Naive thymus-derived CD8-positive, alpha-beta T cell (primary cell): ENCODE measurements at places on chromosomes 1 and 21.

DNA sequence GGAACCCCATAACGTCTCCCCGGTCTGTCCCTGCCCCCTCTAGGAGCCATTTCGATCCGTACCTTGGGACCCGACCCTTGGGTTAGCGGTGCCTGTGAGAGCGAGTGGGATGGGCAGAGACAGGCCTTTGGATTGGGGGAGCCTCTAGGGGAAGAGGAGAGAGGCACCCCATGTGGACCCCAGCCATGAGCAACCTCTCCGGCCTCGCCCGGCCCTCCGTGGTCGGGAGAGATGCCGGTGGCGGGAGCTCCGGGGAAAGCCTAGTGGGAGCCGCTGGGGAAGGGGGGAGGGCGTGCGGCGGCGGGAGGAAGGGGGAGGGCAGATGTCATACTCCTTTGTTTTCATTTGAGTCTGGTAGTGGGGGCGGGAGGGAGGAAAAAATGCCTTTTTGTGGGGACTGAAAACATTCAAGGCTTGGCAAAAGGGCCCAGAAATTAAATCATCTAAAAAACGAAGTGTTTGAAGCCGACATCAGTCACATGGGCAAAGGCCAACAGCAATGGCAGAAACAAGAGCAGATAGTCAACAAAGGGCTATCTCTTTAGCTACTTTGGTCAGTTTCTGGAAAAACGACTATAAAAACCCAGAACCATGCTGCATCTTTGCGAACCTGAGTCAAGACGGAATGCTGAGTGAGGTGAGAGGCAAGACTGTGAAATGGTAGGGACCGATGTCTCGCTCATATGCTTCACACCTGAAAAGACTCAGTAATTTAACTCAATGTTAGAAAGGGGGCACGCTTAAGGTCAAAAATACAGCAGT, 758 bp downstream of the PTBP2 start:
- DNase-seq = no peak

DNA sequence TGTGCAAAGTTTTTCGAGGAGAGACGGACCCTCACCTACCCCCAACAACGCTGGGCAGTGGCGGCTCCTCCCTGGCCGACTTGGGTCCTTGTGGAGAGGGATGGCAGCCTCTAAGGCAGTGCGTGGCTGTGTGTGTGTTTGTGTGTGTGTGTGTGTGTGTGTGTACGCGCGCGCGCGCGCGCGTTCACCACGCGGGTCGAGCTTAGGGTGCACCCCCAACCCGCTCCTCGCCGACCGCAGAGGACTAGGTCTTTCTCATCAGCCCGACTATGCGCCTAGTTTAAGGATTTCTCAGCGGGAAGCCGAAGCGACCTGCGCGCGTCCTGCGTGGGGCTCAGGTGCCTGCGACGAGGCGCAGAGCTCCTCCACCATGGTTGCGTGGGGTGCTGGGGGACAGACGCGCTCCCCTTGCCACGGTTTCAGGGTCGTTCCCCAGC, 940 bp downstream of the SOX13 start:
- DNase-seq = no peak

DNA sequence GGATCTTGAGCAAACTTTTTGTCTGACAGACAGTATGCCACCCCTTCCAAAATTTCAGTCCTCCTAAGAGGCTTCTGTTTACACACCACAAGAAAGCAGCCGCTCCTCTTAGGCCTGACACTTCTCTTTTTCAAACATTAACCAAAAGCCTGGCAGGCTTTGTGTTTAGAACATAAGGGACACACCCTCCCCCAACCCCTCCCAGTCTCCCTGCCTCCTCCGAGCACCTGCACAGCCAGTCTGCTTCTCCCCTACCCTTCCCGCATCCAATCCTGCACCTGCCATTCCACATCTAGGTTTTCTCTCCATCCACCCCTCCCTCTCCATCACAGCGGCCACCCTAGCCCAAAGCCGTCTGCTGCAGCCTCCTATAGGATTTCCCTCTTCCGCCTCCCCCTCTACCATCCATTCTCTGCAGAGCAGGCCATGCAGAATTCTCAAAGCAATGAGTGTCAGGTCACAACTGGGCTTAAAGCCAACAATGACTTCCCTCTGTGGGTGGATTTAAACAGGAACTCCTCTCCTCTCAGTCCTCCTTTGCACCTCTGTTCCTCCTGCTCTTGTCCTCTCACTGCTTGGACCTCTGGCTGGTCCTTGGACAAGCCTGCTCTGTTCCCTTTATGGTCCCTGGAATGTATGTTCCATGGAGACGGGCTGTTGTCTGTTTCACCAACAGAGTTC, 478.2 kb downstream of the NPHP4 start:
- no peak for DNase-seq

- DNase-seq = no peak
Observed at GRCh38 chr1:225612287-225612686, 40.6 kb downstream of the ENAH start.

DNA sequence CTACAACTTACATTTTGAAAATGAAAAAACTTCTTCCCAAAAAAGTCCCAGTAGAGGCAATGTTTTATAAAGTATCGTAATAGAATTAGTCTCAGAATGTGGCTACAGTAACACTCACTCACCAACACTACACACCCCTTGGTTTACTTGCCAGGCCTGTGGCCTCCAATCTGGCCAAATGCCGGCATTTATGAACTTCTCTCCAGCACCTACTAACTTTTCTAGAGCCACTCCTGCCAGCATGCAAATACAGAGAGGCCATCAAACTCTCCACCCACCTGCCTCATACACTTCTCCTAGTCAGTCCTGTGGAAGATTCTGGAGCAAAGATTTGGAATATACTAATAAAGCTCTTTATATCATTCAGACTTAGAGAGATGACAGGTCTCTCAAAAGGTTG, 32.3 kb downstream of the STPG1 start:
- DNase-seq = no peak

GRCh38 chr1:62716397-62716796, 28.2 kb upstream of the DOCK7 start:
- DNase-seq = no peak

GRCh38 chr1:234967121-234967520, 161.5 kb downstream of the TOMM20 start:
- DNase-seq = no peak

DNA sequence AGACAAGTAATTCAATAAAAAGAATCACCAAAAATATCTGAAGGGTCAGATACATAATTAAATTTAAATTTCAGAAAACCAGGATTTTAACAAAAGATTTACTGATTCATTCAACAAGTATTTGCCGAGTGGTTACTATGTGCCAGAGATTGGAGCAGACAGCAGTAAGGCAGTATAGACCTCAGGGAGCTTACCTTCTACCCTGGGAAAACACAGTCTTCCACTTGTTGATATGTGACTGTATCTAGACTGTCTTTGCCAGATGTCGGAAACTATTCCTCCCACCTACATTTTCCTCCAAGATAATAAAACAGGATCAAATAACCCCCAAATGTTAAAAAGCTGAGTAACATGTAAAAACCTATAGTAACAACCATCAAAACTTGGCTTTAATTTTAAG, 6.2 kb downstream of the HNRNPR start:
- no peak for DNase-seq

DNA sequence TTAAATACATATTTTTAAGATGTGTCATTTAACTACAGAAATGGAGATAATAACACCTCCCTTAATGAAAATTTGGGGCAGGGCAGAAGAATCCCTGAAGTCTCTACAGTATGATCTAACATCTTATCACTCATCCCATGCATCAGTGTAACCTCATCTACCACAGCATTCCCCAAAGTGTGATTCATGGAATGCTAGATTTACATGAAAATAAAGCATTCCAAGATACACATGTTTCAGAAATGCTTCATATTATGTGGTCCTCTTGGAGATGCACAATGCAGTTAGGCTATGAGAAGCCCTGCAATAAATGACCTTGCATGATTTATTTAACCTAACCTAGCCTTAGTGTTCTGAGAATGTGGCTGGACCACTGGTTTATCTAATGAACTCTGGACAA, 166.9 kb upstream of the SYT6 start:
- DNase-seq = no peak

- no peak for DNase-seq
Observed at GRCh38 chr1:204726478-204726877, 40.9 kb upstream of the LRRN2 start.

GRCh38 chr1:225942574-225942973, 1.6 kb upstream of the LEFTY2 start:
- no peak for DNase-seq

DNA sequence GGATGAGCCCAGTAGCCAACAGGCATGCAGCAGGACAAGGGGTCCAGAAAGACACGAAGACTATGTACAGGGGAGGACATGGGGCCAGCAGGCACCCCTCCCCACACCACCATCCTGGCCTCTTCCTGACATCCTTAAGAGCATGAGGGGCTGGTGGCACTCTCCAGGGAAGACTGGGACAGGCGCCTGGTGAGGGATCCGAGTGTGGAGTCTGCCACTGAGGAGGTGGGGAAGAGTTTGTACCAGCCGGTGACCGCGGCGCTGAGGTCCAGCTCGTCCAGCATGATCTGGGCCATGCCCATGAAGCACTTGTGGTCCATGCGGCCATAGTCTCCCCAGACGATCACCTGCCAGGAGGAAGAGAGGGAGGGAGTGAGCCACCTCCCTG, 39.1 kb downstream of the RIMS3 start:
- DNase-seq = no peak

DNA sequence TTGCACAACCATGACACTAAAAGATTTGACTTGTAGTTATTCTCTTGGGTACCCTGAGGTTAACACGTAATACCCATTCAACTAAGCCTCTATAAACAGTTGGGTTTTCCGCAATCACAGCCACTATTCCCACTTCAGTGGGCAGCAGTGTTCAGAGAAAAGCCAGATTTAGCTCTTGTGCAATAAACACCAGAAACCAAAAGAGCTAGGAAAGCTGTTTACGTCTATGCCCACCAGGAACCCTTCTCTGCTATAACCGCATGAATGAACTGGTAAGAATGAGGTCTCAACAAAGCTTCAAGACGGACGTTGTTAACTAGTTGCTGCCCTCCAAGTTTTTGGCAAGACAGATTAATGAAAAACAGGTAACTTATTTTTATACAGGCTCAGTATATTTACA, 101.3 kb downstream of the SLC45A1 start:
- DNase-seq = no peak
